ENCODE measurements at places on chromosomes 12 and 14.

GRCh38 chr12:75549989-75550388, 38.6 kb upstream of the KRR1 start:
- H3K27ac ChIP-seq: no peak overlapping the region
- H3K27me3 ChIP-seq: no peaks in the 10 kb centered on the region
- DNase-seq: no peak
- H3K4me1 ChIP-seq: peaks cover 4% of the 10 kb centered on the region

DNA sequence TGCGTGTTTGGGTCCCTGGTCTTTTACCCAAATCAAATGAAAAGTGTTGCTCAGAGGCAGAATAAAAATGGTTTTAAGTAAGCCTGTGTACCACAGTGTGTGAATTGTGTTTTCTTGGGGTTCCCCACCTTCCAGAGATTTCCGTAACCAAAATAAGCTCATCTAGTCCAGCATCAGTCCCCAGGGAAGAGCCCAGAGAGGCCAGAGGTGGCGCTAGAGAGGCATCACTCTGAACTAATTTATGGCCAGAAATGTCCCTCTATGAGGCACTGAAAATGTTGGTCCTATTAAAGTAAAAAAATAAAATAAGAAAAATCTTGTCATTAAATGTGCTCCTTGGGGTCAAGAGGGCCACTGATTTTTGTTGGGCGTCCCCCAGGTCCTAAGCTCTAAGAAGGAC, 24.9 kb upstream of the PRKAB1 start:
- no peak overlapping the region for H3K27ac ChIP-seq
- no peak for DNase-seq
- no peaks in the 10 kb centered on the region for H3K27me3 ChIP-seq
- no peak overlapping the region for H3K4me3 ChIP-seq
- H3K4me1 ChIP-seq: no peaks in the 10 kb centered on the region

GRCh38 chr12:93318720-93319522, 58.8 kb upstream of the NUDT4 start:
- no peak for DNase-seq
- H3K27me3 ChIP-seq: no peaks in the 10 kb centered on the region
- no peaks in the 10 kb centered on the region for H3K4me1 ChIP-seq
- H3K36me3 ChIP-seq: no peaks in the 10 kb centered on the region
- no peak overlapping the region for H3K4me3 ChIP-seq

GRCh38 chr14:53955229-53955556, 1.4 kb downstream of the BMP4 start:
- no peak for DNase-seq
- H3K4me1 ChIP-seq: peaks cover 64% of the 10 kb centered on the region
- H3K27ac ChIP-seq: peak overlapping the region; percentile 39
- no peaks in the 10 kb centered on the region for H3K27me3 ChIP-seq
- H3K4me3 ChIP-seq: peak overlapping the region; percentile 64

- H3K36me3 ChIP-seq: no peaks in the 10 kb centered on the region
- DNase-seq: no peak
- no peak overlapping the region for H3K27ac ChIP-seq
- no peaks in the 10 kb centered on the region for H3K27me3 ChIP-seq
- H3K4me1 ChIP-seq: no peaks in the 10 kb centered on the region
These were observed 18.6 kb upstream of the KLRB1 start for GRCh38 chr12:9626291-9626690.

- no peak overlapping the region for H3K4me3 ChIP-seq
- no peak overlapping the region for H3K27ac ChIP-seq
- H3K36me3 ChIP-seq: no peaks in the 10 kb centered on the region
- no peak for DNase-seq
- no peaks in the 10 kb centered on the region for H3K27me3 ChIP-seq
These were observed 8.5 kb upstream of the KRT5 start for GRCh38 chr12:52528641-52529143.

GRCh38 chr12:104969343-104969742, 11.3 kb upstream of the SLC41A2 start:
- H3K4me3 ChIP-seq: no peak overlapping the region
- no peak for DNase-seq
- H3K27ac ChIP-seq: no peak overlapping the region

DNA sequence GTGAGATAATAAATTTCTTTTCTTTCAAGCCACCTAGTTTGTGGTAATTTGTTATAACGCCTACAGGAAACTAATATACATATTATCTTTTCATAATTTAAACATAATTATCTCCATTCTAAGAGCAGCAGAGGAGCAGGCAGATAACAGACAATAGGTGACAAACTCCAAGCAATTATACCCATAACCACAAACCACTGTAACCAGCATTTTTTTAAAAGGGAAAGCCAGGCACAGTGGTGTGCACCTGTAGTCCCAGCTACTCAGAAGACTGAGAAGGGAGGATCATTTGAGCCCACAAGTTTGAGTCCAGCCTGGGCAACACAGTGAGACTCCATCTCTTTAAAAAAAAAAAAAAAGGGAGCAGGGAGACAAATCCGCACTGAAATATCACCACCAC, 54.9 kb downstream of the ATF7 start:
- H3K27me3 ChIP-seq: no peaks in the 10 kb centered on the region
- H3K36me3 ChIP-seq: peaks cover 17% of the 10 kb centered on the region
- no peak overlapping the region for H3K27ac ChIP-seq
- DNase-seq: no peak
- H3K4me1 ChIP-seq: no peaks in the 10 kb centered on the region

DNA sequence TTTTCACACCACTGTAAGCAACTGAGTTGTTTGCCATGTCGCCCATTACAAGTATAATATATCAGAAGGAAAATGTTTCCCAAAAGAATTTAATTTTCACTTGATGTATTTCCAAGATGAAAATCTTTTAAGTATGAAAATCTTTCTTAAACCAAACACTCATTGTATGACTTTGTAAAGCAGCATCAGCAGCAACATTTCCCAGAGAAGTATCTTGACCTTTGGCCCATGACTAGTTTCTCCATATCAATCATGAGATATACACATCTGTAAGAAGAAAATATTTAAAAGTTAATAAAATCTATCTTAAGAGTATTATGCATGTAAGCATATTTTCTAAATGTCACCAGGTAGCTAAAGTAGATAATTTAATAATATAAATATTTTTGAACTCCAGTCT, 52.8 kb downstream of the ATP2B1 start:
- H3K27ac ChIP-seq: no peak overlapping the region
- no peaks in the 10 kb centered on the region for H3K36me3 ChIP-seq
- no peak for DNase-seq

- no peak for DNase-seq
- no peak overlapping the region for H3K4me3 ChIP-seq
- H3K27me3 ChIP-seq: no peaks in the 10 kb centered on the region
- no peak overlapping the region for H3K27ac ChIP-seq
These were observed 14.2 kb downstream of the AMN1 start for GRCh38 chr12:31714406-31715271.

DNA sequence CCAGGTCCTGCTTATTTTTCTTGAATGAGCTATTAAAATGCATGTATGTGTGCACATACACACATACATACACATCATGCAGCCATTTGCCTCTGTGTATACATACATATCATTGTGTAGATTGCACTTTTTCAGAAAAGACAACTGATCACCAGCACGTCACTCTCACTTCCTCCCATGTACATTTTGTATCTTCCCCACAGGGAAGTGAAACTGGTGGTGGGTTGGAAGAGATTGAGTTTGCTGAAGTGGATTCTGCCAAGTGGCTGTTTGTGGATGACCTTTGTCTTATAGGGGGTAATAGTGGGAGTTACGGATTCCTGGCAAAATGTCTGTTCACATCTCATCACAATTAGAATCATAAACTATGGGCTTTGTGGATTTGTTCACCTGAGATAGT, 448.6 kb downstream of the RAD51B start:
- H3K36me3 ChIP-seq: no peaks in the 10 kb centered on the region
- DNase-seq: no peak
- peaks cover 11% of the 10 kb centered on the region for H3K4me1 ChIP-seq
- no peaks in the 10 kb centered on the region for H3K27me3 ChIP-seq
- no peak overlapping the region for H3K4me3 ChIP-seq
- no peak overlapping the region for H3K27ac ChIP-seq

GRCh38 chr12:53967421-53967925, 5.5 kb upstream of the HOXC11 start:
- no peak overlapping the region for H3K27ac ChIP-seq
- H3K27me3 ChIP-seq: no peaks in the 10 kb centered on the region
- no peaks in the 10 kb centered on the region for H3K4me1 ChIP-seq
- no peak for DNase-seq
- no peak overlapping the region for H3K4me3 ChIP-seq

DNA sequence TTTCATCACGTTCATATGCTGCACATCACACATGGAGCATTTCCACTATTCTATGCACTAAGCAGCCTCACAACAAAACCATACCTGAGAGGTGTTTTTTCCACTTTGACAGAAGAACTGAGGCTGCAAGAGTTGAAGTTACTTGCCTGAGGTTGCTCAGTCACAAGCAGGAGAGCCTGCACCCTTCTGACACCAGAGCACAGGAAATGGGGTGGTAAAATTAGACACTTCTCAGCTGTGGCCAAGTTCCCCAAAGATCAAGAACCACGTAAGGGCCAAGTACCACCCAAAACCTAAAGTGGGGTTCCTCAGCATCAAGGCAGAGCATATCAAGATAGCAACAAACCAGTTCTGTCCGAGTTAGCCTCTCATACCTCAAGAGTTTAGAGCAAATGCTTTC, 185.8 kb downstream of the CAPZA3 start:
- H3K27me3 ChIP-seq: no peaks in the 10 kb centered on the region
- H3K4me3 ChIP-seq: no peak overlapping the region
- no peak for DNase-seq
- H3K27ac ChIP-seq: no peak overlapping the region
- no peaks in the 10 kb centered on the region for H3K36me3 ChIP-seq

- H3K4me1 ChIP-seq: no peaks in the 10 kb centered on the region
- H3K36me3 ChIP-seq: no peaks in the 10 kb centered on the region
- H3K27me3 ChIP-seq: no peaks in the 10 kb centered on the region
These were observed 160.5 kb downstream of the PAH start for GRCh38 chr12:102756530-102756929.

GRCh38 chr12:111858778-111859177, 16.8 kb downstream of the MAPKAPK5 start:
- DNase-seq: no peak
- no peak overlapping the region for H3K27ac ChIP-seq
- H3K4me1 ChIP-seq: no peaks in the 10 kb centered on the region
- peaks cover 11% of the 10 kb centered on the region for H3K36me3 ChIP-seq

DNA sequence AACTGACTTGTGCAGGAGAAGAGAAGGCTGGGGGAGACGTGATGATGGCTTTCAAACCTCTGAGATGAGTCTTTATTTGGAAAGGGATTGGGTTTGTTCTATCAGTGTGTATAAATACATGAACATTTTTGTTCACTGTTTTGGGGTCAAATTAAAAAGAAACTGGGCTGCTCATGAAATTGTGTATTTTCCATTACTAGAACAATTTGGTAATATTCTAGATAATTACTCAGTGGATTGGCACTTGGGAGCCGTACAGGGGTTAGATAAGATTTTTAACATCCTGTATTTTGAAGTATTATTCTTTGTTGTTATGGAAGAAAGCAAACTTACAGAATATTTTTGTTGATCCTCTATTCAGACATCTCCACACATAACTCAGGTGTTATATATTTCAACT, 340.6 kb downstream of the PRKD1 start:
- H3K4me3 ChIP-seq: no peak overlapping the region
- no peaks in the 10 kb centered on the region for H3K36me3 ChIP-seq
- no peaks in the 10 kb centered on the region for H3K4me1 ChIP-seq
- no peaks in the 10 kb centered on the region for H3K27me3 ChIP-seq
- no peak overlapping the region for H3K27ac ChIP-seq

- no peaks in the 10 kb centered on the region for H3K27me3 ChIP-seq
- H3K4me1 ChIP-seq: no peaks in the 10 kb centered on the region
- DNase-seq: no peak
- H3K4me3 ChIP-seq: no peak overlapping the region
These were observed 33.4 kb downstream of the POLE start for GRCh38 chr12:132653567-132654290.

DNA sequence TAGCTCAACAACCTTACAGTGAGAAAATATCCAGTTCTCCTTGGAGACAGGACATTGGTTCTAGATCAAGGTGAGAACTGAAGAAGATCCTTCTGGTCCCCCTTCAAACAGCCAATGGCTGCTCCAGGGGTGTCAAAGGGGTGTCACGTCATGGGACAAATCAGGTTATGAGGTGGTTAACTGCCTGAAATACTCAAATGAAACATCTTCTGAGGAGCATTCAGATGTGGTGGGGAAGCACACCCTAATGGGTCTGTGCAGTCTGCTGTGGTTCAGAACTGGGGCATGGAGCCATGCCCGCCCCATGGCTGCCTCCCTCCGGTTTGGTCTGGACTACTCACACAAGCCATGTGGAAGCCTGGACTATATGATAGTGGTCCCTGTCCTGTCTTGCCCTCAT, 52.4 kb upstream of the PARP11 start:
- DNase-seq: no peak
- H3K27ac ChIP-seq: no peak overlapping the region
- H3K27me3 ChIP-seq: no peaks in the 10 kb centered on the region
- no peaks in the 10 kb centered on the region for H3K4me1 ChIP-seq
- no peak overlapping the region for H3K4me3 ChIP-seq
- H3K36me3 ChIP-seq: no peaks in the 10 kb centered on the region

DNA sequence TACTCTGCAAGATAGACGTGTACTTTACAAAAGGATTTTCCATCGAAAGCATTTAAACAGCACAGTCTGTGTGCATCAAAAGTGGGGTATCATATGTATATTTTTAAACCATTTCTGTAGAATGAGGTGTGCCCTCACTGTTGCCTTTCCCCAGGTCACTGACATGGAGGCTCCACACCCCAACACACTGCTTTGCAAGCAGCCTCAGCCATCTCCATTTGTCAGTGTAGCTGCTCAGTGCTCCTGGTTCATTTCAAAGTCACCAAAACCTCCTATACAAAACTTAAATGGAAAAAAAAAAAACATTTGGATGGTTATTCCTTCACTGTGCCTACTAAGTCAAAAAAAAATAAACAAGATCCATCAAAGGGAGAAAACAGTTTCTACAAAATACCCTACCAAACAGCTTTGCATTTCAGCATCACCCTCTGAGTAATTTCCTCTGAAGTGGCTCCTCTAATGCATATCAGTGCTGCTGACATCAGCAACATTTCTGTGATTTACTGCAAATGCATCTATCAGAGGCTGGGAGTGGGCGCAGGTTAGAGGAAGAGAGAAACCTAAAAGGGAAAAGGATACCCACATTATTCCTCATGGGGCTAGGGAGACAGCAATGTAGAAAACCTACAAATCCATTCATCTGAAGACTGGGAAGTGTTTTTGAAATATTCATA, 46.0 kb downstream of the KCNK10 start:
- no peak overlapping the region for H3K27ac ChIP-seq
- no peak for DNase-seq
- H3K4me3 ChIP-seq: no peak overlapping the region
- no peaks in the 10 kb centered on the region for H3K27me3 ChIP-seq

DNA sequence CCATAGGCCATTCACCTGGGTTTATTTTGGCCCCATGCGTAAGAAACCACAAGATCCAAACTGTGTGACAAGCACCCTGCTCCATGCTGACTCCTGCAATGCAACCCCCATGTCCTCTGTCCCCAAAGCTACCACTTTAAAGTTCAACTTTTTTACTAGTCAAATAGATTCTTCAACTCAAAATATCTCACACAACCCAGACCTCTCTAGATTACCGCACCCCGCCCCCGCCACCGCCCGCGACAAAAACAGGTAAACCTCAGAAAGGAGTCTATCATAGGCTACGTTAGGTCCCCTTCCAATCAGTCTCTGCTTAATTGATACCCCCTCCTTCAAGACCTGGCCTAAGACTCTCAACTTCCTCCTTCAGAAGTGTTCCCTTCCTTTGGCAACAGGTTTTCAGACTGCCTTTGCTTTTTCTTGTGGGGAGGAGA, 2.2 kb downstream of the ZFP36L1 start:
- no peak for DNase-seq
- H3K36me3 ChIP-seq: peaks cover 13% of the 10 kb centered on the region
- no peaks in the 10 kb centered on the region for H3K27me3 ChIP-seq
- H3K4me3 ChIP-seq: peak overlapping the region; percentile 61

Data from tibial nerve (tissue), 4 donors.